Muscle of leg (tissue), 16 donors: ENCODE measurements at places on chromosomes 6 and 20. TPM values are rescaled to one million over a fixed set of nuclear protein-coding genes. Genes with fewer than 3 reads are reported as not detected.

- no peaks in the 10 kb centered on the region for H3K36me3 ChIP-seq
- DNase-seq: no peak
- no peak overlapping the region for H3K4me3 ChIP-seq
- no peaks in the 10 kb centered on the region for H3K27me3 ChIP-seq
- H3K4me1 ChIP-seq: no peaks in the 10 kb centered on the region
- H3K27ac ChIP-seq: no peak overlapping the region
Measured at GRCh38 chr6:156449128-156449527, 328.1 kb upstream of the ARID1B start.

DNA sequence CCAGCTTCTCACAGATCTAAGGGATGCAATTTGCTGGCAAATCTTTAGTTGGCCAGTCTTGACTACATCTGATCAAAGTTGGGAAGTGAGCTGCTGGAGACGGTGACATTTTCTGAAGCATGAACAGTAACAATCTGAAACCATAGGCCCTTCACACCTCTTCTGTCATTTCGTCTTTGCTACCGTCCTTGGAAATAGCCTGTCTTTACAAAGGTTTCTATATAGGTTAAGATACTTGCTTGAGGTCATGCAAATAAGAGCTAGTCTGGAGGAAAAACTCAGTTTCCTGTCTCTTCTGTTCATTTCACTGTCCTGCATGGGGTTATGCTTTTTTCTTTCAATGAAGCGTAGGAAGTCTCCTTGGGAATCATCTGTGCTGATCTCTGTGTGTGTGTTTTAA is 55.6 kb downstream of the CARMIL1 start:
- no peaks in the 10 kb centered on the region for H3K27me3 ChIP-seq
- DNase-seq: no peak
- no peaks in the 10 kb centered on the region for H3K36me3 ChIP-seq
- peaks cover 6% of the 10 kb centered on the region for H3K4me1 ChIP-seq
- no peak overlapping the region for H3K4me3 ChIP-seq

COL9A3 gene
- 7.6 TPM for polyA plus RNA-seq

DNA sequence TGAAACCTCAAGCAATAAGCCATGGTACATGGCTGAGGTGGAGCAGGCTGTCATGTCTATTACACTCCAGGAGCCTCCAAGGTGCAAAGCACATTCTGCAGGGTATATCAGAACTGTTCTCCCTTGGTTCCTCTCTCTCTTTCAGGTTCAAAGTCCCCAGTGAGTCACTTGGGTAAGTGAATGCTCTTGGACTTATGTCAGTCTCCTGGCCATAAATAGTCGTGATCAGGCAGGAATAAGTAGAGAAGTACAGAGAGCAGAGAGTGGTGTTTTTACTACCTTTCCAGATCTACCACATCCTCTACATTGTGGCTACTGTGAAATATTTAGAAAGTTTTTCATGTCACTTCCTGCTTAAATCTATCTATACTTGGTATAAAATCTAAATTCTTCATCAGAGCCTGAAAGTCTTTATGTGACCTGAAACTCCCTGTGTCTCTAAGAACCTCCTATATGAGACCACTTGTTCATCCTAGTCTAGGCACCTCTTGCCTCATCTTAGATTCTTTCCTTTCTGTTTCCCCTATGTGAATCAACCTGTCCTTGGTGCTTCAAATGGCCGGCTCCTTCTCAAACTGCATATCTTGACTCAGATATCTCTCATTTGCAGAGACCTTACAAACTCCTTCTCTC is 1077.6 kb upstream of the MAP3K7 start:
- peaks cover 4% of the 10 kb centered on the region for H3K4me1 ChIP-seq
- no peak overlapping the region for H3K27ac ChIP-seq
- H3K36me3 ChIP-seq: no peaks in the 10 kb centered on the region

GSTA2 gene
- polyA plus RNA-seq: not detected

DNA sequence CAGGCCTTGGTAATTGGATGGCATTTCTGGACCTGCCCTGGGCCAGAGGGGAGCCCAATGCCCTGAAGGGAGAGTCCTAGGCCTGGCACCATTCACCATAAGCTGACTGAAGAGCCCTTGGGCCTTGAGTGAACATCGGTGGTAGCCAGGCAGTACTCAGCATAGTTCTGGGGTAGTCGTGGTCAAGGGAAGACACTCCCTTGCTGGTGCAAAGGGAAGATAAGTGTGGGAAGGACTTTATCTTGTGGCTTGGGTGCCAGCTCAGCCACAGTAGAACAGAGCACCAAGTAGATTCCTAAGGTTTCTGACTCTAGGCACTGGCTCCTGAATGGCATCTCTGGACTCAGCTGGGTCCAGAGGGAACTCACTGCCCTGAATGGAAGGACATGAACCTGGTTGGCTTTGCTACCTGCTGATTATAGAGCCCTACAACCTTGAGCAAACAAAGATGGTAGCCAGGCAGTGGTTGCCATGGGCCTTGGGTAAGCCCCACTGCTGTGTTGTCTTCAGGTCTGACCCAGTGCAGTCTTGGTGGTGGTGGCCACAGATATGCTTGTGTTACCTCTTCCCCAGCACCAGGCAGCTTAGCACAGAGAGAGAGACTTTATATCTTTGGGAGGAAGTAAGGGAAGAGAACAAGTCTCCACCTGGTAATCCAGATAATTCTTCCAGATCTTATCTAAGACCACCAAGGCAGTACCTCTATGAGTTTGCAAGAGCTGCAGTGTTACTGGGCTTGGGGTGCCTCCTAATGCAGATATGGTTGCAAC is 83.5 kb downstream of the PRDM13 start:
- no peaks in the 10 kb centered on the region for H3K4me1 ChIP-seq
- H3K4me3 ChIP-seq: no peak overlapping the region
- DNase-seq: no peak
- no peaks in the 10 kb centered on the region for H3K27me3 ChIP-seq
- no peaks in the 10 kb centered on the region for H3K36me3 ChIP-seq

- peaks cover 39% of the 10 kb centered on the region for H3K4me1 ChIP-seq
- no peak overlapping the region for H3K4me3 ChIP-seq
- peak overlapping the region; percentile 75 for H3K27ac ChIP-seq
- no peaks in the 10 kb centered on the region for H3K27me3 ChIP-seq
- H3K36me3 ChIP-seq: no peaks in the 10 kb centered on the region
- DNase-seq: peak; percentile 91
Measured at GRCh38 chr6:151063352-151063751, 176.4 kb upstream of the AKAP12 start.

HUS1B gene
- 0.19 TPM for polyA plus RNA-seq

- H3K4me3 ChIP-seq: no peak overlapping the region
- no peaks in the 10 kb centered on the region for H3K36me3 ChIP-seq
- no peak overlapping the region for H3K27ac ChIP-seq
- no peaks in the 10 kb centered on the region for H3K27me3 ChIP-seq
- DNase-seq: no peak
Measured at GRCh38 chr6:82573254-82573972, 209.8 kb downstream of the TPBG start.

DNA sequence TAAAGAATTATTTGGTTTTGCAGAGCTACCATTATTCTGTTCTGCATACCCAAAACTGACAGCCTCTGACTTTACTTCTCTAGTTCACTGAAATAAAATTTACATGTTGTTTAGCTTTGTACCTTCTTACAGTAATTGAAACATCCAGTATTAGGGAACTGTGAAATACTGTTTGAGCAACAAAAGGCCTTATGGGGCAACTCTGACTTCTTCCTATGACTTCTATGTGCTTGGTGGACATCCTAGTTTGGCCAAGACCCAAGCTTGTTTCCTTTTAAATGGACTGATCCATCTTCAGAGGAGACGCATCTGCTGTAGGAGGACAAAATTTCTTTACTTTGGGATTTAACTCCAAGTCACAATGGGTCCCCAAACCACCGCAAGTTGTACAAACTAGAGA is 44.7 kb downstream of the NR2E1 start:
- no peaks in the 10 kb centered on the region for H3K4me1 ChIP-seq
- H3K27me3 ChIP-seq: no peaks in the 10 kb centered on the region
- peaks cover 12% of the 10 kb centered on the region for H3K36me3 ChIP-seq
- no peak for DNase-seq
